ENCODE measurements at places on chromosomes 2 and 18.
A peak's percentile ranks its signal among the peaks of the same experiment; 100 is the strongest.

DNA sequence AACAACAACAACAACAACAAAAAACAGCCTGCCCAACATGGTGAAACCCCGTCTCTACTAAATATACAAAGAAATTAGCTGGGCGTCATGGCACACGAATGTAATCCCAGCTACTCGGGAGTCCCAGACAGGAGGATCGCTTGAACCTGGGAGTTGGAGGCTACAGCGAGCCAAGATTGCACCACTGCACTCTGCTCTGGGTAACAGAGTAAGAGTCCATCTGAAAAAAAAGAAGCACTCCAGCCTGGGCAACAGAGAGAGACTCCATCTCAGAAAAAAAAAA, 344.1 kb upstream of the PLGLB2 start:
- no peak for DNase-seq

- DNase-seq, result no peak
Observed at GRCh38 chr2:72006188-72006736, 141.4 kb downstream of the CYP26B1 start.

DNA sequence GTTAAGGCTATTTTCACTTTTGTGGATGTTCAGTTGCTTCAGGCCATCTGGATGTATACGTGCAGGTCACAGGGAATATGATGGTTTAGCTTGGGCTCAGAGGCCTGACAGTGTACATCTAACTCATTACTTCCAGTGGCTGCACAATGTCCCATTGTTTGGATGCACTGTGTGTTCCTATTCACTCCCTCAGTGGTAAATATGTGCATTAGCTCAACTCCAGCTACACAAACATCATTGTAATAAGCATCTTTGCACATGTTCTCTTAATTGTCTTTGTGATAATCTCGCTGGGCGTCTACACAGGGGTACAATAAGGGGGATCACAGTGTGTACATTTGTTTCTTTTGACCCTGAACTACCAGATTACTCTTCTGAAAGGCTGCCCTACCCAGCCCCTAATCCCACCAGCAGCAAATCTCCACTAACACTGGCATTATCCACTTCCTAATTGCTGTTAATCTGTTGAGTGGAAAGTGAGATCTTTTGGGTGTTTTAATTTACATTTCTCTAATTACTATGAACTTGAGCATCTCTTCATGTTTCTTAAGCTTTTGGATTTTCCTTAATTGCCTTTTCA, 56.1 kb upstream of the POLE4 start:
- DNase-seq, result no peak

DNA sequence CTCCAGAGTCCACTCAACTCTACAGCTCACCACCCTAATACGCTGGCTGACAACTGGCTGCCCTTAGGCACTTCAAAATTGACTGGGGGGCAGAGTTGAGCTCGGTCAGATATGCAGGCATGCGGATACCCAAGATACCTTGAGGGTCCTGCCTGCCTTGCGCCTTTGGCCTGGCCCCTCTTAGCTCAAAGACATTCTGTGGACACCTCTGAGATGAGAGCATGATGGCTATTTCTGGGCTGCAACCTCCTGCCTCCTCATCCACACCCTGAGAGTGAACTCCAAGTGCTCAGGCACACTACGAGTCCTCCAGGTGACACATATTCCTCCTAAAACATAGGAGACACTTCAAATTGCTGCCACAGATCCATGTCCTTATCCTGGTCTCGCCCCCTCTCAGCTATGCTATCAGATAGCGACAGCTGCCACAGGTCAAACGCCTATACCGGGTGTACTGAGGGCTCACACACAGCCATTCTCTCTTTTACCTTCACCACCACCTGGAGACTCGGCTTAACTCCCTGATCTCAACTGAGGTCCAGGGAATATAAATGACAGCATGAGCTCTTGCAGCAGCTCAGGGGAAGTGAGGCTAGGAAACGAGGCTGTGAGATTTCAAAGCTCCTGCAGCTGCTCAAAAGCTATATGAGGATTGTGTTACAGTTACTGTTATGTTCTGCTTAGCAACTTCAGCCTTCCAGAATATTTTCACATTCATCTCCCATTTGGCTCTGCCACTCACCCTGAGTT, 60.5 kb upstream of the TEX51 start:
- no peak for DNase-seq

DNA sequence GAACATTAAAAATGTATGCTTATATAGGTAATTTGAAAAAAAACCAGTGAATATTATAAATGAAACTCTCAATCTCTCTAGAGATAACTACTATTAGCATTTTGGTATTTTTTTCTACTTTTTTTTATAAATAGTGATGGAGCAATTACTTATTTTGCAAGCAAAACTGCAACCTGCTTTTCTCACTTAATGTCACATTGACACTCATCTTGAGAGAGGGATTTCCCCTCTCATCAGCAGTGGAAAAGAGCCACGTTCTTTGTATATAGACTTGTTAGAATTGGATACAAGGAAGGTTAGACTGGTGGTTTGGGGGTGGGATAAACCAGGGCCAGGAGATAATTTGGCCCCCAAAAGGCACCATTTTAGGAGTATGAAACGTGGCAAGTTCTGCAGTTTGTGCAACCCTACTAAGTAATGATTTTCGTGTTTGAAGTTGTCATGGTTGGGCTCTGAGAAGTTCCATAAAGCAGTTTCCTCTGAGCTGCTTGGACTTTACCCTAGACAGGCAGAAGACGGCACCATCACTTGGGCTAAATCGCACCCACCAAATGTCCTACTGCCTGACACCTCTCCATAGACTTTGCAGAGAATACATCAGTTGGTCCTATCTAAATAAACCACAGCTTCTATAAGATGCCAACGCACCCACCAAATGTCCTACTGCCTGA, 194.0 kb downstream of the ACTR3 start:
- no peak for DNase-seq

DNA sequence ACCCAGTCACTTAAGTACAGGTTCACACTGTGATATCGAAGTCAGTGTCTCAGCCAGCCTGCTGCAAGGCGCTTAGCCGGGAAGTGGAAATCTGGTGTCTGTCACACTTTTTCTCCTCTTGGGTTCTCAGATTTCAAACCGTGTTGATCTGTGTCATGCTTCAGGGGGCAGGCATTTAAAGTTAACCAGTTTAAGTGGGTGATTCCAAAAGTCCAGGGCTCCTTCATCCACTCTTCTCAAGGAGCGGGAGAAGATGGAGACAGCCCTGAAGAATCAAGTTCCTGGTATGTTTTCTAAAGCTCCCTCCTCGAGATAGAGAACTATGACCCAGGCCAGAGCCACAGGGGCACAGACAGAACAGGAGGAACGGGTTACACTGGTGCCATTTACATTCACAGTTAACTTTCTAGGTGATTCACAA, 331.7 kb downstream of the GBX2 start:
- no peak for DNase-seq

- peak; percentile 82 for DNase-seq
Observed at GRCh38 chr2:30026091-30027055, 105.0 kb upstream of the ALK start.

GRCh38 chr2:64324746-64325410, 129.1 kb upstream of the LGALSL start:
- no peak for DNase-seq

DNA sequence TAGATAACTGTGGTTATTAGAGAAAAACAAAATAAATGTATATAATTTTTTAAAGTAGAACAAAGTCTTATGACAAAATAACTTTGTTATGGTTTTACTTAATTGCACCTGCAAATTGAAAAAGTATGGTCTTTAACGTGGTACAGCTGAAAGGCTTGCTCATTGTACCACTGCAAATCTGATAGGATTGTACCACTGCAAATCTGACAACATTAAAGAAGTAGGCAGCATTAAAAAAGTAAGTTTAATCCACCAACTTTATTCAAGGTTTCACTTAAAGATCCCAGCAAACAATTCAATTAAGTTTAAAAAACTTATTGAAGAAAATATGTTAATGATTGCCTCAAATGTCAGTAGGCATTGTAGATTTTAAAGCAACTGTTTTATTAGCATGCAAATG, 4.7 kb downstream of the SP5 start:
- no peak for DNase-seq

Measured in astrocyte of the hippocampus (primary cell).